Astrocyte of the cerebellum (primary cell): ENCODE measurements at places on chromosomes 7 and 10.

DNA sequence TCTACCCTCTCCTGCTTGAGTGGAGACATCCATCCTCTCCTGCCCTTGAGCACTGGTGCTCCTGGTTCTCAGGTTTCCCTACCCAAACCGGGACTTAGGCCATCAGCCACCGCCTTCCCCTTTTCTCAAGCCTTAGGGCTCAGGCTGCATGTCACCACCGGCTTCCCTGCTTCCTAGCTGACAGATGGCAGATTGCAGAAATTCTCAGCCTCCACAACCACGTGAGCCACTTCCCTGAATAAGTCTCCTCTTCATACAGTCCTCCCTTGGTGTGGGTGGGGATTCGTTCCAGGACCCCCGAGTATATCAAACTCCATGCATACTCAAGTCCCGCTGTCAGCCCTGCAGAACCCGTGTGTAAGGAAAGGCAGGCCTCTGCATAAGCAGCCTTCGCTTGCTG is 203.5 kb upstream of the ZNF32 start:
- no peak for DNase-seq

DNA sequence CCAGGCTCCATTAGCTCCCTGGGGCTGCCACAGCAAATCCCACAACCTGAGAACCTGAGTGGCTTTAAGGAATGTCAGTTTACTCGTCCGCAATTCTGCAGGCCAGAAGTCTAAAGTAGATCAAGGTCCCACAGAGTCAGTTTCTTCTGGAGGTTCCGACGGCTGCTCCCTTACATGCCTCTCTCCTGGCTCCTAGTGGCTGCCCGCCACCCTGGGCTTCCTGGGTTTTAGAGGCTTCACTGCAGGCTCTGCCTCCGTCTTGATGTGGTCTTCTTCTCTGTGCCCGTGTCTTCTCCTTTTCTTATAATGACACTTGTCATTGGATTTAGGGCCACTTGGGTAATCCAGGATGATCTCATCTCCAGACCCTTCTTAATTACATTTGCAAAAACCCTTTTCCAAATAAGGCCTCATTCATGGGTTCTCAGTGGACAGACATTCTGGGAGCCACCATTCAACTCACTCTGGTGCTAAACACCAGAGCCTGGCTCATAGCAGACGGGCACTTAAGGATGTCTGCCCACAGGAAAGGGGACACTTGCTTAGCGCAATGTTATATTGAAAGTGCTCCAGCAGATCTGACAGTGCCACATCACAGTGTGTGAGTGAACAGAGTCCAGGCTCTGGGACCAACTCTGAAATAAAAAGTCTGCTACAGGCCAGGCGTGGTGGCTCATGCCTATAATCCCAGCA is 77.6 kb downstream of the VWC2 start:
- DNase-seq, result no peak

DNA sequence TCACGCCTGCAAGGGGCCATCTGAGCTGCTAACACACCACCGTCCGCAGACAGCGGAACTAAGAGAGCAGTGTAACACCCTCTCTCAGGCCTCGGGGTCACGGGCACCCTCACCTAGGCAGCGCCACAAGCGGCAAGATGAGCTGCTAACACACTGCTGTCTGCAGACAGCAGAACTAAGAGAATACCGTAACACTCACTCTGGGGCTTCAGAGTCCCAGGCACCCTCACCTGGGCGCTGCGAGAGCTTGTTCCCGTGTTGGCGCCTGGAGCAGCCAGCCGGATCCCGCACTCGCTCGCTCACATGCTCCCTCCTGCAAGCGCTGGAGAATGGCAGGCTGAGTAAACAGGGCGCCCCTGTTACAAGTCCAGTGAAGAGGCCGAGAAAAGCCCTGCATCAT is 160.2 kb downstream of the SRPK2 start:
- DNase-seq, result no peak

DNA sequence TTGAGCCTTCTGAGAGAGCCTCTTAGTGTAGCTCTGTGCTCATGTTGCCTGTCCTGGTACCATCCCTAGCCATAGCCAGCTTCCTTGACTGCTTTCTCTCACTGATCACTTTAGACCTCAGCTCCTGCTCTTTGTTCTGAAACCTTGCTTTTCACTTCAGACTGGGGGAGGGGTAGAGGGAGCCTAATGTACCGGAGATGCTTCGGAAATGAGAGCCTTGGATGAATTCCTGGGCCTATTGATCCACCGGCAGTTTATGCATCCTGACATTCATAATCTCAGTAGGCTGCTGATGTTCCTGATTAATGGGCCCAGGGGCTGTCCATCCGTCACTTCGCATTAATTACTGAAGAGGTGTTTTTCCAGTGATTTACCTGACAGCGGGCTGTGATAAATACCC is 38.8 kb downstream of the R3HCC1L start:
- no peak for DNase-seq

DNA sequence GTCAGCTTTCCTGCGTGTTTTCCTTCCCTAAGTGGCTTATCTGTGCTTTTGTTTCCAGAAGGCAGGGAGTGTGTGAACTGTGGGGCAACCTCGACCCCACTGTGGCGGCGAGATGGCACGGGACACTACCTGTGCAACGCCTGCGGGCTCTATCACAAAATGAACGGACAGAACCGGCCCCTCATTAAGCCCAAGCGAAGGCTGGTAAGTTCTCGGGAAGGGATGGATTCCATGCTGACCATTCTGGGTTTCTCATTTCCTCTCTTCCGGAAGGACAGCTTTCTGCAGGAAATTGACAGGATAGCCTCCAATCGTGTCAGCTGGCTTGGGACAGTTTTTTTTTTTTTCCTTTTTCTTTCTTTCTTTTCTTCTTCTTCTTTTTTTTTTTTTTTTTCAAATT is 9.4 kb downstream of the GATA3 start:
- no peak for DNase-seq

- DNase-seq, result no peak
Measured at GRCh38 chr7:105264707-105265106, 124.0 kb downstream of the SRPK2 start.

GRCh38 chr10:132390921-132391675 is 5.9 kb upstream of the PWWP2B start:
- no peak for DNase-seq

- DNase-seq, result no peak
Measured at GRCh38 chr7:92769844-92770243, 66.5 kb downstream of the CDK6 start.

DNA sequence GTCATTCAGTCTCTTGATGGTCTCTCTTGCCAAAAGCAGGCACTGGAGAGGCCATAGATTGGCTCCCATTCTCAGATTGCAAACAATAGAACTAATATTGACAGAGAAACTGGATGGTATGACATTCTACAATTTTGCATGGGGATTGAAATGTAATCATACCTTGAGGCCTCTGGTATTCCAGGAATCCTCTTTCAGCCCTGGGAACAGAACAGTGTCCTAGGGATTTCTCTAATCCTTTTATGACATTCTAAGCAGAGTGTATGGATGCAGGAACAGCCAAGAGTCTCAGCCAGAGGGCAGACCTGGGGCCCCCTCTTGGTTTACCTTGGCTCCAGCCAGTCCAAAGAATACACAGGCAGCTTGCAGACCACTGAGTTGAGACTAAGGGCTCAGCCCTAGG is 206.4 kb downstream of the KCNMA1 start:
- DNase-seq, result no peak

- no peak for DNase-seq
Measured at GRCh38 chr7:135263321-135263970, 29.8 kb downstream of the STRA8 start.
